Astrocyte of the cerebellum (primary cell): ENCODE measurements at places on chromosomes 2 and 18.
A peak's percentile ranks its signal among the peaks of the same experiment; 100 is the strongest.

DNA sequence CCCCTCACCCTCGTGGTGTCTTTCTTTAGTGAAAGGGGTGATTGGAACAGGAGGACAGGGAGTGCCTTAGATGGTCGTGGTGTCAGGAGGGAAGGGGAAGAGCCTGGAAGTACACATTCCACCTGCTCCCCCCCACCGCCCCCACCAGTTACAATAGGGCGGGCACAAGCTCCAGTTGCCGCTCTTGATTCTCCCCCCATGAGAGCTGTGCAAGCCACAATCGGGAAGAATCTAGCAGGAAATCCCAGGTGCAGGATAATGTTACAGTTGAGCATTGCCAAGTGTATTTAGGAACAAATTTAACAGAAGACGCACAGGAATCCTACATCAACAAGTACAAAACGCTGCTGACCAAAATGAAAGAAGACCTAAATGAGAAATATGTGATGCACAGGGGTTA lies 73.6 kb downstream of the ASAP2 start:
- DNase-seq, result no peak

DNA sequence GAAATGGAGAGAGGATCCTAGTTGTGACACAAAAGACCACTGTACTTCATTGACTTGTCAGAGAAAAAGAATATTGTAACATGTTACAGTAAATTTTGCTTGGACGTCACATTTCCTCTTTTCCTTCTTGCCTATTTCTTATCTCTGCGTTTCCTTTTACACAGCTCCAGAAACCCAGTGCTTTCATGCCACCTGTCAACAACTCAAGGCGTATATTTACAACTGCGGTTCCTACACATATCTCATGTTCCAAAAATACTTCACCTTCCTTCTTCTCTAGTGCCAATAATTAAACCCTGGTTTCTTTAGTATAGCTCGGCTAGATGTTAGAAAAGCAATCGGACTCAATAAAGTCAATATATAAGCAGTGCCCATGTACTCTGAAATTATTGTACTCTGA lies 911.5 kb upstream of the FSHR start:
- DNase-seq, result no peak

DNA sequence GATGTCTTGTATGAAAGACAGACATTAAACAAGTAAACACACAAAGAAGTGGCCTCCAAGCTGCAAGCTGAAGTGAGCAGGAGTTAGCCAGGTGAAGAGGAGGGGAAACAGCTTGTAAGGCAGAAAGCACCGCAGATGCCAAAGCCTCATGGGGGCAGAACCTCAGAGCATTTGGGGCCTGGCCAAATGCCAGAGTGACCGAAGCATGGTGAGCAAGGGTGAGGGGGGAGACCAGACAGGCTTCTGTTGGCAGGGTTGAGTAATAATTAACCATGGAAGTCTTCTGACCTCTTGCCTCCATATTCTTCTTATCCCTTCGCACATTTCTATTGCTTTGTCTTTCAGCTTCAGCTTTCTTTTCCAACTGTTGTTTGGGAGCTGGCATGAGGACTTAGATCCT lies 5.6 kb downstream of the QPCT start:
- DNase-seq, result no peak

DNA sequence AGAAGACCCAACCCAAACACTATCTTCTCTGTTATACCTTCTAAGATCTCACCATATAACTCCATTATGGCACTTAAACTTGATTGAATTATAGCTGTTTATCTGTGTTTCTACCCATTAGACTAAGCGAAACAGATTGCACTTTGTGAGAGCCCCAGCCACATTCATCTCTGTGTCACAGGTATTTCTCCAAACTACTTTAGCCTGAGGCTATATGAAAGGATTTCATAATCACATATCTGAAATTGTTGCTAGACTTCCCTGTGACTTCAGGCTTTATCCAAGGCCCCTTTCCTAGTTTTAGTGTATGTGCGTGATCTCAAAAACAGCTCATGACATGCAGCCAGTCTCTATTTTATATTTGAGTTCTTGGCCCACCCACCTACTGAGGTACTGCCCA lies 745.0 kb upstream of the ACVR2A start:
- DNase-seq, result no peak

DNA sequence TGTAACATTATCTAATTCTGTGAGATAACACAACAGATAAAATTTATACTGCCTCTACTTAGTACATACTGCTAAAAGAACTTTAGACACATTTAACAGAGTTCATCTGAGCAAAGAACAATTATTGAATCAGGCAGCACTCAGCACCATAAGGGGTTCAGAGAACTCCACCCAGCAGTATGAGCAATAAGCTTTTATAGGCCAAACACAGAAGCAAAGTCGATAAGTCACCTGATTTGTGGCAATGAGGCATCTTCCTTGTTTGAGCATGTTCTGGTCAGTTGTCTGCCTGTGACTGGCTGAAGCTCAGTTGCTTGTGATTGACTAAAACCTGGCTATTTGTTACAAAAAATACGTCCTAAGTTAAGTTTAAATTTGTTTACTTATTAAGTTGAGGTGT lies 746.1 kb upstream of the DDX18 start:
- no peak for DNase-seq

DNA sequence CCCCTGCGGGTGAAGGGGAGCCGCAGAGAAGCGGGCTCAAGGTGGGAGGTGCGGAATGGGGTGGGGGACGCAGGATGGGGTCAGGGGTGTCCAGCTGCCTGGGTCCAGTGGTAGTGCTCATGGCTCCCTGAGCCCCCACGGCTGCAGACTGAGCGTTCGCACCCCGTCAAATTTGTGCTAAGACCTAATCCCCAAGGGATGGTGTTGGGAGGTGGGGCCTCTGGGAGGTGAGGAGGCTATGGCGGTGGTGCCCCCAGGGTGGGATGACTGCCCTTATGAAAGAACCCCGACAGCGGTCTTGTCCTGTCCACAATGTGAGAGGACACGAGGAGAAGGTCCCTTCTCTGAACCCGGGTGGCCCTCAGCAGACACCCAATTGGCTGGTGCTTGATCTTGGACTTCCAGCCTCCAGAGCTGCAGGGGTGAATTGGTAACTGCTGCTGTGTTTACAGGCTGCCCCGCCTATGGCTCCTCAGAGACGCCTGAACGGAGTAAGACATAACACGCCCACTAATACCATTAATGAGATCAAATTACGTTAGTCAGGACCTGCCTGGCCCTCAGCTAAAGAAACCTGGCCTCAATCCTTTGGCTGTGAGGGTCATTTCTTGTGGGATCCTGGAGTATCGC lies 42.6 kb downstream of the PXDN start:
- no peak for DNase-seq

- no peak for DNase-seq
Measured at GRCh38 chr18:74513149-74513882, 17.2 kb downstream of the CNDP2 start.

- DNase-seq, result no peak
Measured at GRCh38 chr18:48874233-48874632, 76.5 kb downstream of the SMAD7 start.

DNA sequence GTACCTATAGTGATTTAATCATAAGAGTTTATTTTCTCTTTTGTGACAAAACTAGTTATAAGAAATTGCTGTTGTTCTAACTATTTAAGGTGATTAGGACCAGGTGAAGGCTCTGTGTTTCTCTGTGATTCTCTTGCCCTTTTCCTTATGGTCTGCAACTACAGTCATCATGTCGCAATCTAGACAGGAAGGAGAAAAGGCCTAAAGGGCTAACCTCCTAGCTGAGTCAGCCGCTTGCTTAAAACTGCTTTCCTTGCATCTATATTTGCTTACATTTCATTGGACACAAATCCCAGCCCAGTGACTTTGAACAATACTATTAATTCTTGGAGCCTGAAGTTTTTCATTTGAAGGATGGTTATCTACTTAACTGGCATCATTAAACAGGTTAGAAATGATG lies 93.1 kb downstream of the PIK3C3 start:
- peak; percentile 28 for DNase-seq

DNA sequence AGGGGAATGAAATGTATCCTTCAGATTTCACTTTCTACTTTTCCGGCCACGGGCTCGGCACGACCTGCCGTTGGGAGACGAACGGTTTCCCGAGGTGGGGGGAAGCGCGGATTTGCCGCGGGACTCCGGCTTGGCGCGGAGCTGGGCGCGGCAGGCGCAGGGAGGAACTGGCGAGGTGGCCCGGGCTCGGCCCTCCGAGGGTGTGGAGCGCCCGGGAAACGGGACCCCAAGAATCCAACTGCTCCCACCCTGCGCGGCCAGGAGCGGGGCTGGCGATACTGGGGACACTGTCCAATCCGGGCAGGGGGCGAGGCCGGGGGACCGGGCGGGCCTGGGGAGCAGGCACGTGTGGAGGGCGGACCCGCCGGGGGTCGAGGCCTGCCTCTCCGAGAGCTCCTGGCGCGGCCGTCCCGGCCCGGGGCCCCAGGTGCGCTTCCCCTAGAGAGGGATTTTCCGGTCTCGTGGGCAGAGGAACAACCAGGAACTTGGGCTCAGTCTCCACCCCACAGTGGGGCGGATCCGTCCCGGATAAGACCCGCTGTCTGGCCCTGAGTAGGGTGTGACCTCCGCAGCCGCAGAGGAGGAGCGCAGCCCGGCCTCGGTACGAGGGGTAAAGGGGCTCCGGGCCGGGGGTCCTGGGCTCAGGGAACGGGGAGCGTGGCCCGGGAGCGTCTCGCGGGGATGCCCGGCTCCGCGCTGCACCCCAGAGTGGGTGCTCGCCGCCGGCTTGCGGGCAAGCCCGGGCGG lies at the start of gene ANXA4:
ANXA4 (plus strand) TSS at position 560 of the 747 bp plus-strand sequence. CDS start 39,432 bp downstream, outside the sequence.
- DNase-seq, result no peak

DNA sequence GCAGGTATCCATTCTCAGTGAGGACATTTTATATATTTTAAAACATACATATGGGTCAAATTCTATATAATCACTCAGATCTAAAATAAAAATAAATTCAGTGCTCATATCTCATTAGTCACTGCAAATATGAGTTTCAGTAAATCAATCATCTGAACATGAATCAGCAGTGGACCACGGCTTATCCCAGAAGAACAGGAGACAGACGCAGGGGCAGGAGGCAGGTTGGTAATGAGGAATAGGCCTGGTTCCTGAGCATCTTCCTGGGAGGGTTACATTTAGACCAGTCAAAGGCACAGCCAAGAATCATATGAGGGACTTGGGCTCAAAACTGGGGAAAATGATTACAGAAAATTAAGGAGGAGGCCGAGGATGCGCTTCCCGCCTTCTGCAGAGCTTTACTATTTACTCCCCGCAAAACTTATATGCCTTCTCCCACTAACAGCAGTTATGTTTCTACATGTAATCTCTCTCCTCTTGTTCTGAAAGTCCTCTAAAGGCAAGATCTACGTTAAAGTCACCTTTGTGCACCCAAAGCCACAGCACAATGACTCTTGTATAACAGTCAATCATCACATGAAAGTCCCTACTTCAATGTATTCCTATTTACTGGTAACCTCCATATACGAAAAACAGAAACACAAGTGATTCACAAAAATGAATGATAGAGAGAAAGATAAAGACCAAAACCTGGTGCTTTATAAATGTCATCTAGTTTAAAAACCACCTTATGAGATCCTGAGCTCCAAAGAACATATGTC lies 35.1 kb downstream of the SH3YL1 start:
- DNase-seq, result no peak

- DNase-seq, result no peak
Measured at GRCh38 chr18:36459786-36460185, 162.3 kb downstream of the FHOD3 start.

GRCh38 chr2:44441200-44441599 lies 79.5 kb downstream of the CAMKMT start:
- DNase-seq, result no peak

- no peak for DNase-seq
Measured at GRCh38 chr2:97765933-97766332, 52.6 kb downstream of the ZAP70 start.

DNA sequence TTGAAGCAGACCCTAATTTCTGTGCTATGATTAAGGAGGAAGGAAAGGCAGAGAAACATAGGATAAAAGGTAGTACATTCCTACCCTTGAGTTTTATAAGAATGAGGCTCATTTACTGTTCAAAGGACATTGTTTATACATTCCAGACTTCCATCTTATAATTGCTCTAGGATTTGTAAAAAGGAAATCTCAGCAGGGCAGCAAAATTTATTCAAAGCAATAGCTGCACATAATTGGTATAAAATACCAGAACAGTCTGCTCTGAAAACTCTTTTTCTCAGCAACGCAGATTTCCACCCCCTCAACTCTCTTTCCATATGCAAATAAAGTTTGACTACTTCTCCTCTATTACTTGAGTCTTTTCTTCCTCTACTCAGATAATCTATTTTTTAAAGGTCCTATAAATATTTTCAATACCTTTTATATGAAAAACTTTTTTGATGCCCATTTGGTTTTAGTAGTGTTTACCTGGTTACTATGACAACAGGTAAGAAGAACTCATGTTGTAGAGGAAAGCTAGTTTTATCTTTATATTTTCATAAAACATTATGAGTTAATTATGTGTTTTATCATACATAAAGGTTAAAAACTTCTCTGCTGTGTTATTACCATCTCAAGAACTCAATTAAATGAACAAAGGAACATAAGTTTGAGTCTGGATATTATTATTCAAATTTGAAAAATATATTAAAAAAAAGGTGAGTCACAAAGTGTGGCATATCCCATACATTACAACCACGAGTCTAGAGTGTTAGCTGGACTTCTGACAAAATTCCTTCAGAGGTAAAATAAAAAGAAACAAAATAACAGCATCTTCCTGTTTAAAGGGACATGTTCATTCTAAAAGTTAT lies 19.9 kb downstream of the RBMS1 start:
- no peak for DNase-seq

DNA sequence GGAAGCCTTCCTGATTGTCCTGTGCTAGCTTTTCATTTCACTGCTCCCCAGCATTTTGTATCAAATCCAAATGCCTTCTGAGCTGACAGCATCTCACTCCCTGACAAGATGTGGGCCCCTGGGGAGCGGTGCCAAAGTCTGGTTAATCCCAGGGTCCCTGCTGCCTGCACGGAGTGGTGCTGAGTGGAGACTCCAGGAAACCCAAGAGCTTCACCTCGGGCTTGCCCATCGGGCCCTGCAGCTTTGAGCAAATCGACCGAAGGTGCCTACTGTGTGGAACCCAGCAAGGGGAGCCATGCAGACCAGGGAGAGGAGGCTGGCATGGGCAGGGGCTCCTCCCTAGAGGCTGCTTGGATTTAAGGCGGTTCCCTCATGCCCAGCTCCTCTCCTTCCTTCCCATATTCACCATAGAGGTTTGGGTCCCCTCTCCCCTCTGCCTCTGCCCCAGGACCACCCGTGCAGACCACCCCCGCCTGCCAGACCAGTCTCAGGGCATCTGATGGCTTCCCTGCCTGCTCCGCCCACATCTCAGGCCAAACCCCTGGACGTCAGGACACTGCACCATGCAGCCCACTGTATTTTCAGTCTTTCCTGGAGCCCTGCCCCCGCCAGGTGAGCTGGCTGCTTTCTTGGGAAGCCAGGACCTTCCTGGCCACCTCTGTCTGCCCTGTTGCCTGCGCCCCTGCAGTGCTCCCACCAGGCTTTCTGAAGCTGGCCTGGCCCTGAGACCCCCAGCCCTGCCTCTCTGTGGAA lies 37.8 kb downstream of the RRM2 start:
- DNase-seq, result no peak

DNA sequence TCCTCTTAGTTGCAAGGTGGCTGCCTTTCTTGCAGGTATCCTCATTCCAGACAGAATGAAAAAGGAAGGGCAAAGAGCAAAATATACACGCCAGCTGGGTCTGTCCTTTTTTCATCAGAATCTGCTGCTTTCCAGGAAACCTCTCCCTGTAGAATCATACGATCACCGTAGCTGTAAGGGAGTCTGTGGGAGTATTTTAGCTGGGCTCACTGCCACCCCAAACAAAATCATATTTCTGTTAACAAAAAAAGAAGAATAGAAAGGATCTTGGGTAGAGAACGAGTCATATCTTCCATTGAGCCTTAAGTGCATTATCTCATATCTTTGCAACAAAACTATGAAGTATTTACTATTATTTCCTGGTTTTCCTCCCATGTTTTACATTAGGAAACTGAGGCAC lies 15.0 kb upstream of the TANC1 start:
- peak; percentile 68 for DNase-seq

- no peak for DNase-seq
Measured at GRCh38 chr2:218396688-218397462, 2.8 kb upstream of the CTDSP1 start.
